ENCODE measurements at places on chromosomes 11 and 22.

DNA sequence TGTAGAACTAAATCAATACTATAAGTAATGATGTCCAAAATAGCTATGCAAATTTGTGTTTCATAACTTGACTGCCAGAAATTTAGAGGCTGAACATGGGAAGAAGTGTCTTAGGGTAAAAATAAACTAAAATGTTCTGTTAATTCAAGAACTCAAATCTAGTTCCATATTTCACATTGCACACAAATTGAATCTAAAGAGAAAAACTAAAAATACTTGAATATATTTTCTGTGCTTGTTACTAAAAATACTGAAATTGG is 43.5 kb downstream of the FANCF start:
- ATAC-seq = no peak

GRCh38 chr11:9753021-9753420 is 89.1 kb downstream of the SWAP70 start:
- no peak for ATAC-seq

- no peak for ATAC-seq
Observed at GRCh38 chr11:69671734-69672465, 3.3 kb downstream of the LTO1 start.

- no peak for ATAC-seq
Observed at GRCh38 chr22:22018825-22019658, 36.5 kb upstream of the TOP3B start.

DNA sequence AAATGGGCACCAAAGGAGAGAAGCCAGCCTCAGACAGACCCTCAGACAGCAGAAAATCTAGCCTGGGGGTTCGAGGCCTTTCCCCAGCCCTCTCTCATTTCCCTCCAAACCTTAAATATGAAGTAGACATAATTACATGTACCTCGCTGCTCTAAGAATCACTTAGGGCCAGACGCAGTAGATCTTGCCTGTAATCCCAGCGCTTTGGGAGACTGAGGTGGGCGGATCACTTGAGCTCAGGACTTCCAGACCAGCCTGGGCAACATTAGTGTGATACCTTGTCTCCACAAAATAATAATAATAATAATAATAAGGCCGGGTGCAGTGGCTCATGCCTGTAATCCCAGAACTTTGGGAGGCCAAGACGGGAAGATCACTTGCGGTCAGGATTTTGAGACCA is 52.1 kb upstream of the WNT7B start:
- no peak for ATAC-seq
